ENCODE measurements at places on chromosomes 12 and 14.

DNA sequence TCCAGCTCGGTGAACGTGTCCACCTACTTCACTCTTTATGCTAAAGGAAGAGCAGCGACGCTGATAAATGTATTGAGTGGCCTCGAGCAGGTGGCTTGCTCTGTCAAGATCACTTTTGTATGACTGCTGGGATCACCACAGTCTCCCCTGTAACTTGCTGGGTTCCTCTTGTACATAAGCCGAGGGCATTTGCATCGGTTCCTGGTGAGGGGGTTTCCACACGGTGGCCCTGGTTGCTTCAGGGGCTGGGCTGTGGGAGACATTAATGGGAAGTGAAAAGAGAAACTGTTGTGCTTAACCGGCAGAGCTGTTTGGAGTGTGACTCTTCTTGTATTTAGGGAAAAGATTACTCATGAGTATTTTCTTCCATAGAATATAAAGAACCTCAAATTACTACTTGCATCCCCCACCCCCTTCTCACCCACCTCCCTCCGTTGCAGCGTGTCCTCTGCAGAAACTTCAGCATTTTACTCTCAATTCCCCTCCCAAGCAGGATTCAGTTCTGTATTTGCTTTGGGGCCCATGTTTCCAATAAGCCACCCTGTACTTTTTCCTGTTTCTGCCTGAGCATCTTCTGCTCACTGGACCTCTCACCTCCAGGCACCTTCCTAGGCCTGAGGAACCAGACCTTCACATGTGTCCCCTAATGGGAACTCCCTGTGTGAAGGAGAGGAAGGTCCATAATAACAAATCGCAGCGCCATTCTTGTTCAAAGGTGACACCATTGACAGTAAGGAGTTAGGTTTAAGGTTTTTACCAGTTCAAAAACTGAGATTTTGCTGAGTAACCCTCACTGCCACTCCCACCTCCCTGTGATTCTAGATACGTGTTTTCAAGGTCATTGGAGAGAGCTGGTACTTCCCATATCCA, 187.0 kb downstream of the ETV6 start:
- DNase-seq: no peak

- DNase-seq: no peak
Observed at GRCh38 chr14:89165189-89166181, 251.5 kb downstream of the FOXN3 start.

- peak; percentile 55 for DNase-seq
Observed at GRCh38 chr12:108826807-108827721, 30.3 kb downstream of the SSH1 start.

- DNase-seq: peak; percentile 69
Observed at GRCh38 chr12:8609061-8609570, 3.5 kb downstream of the AICDA start.

DNA sequence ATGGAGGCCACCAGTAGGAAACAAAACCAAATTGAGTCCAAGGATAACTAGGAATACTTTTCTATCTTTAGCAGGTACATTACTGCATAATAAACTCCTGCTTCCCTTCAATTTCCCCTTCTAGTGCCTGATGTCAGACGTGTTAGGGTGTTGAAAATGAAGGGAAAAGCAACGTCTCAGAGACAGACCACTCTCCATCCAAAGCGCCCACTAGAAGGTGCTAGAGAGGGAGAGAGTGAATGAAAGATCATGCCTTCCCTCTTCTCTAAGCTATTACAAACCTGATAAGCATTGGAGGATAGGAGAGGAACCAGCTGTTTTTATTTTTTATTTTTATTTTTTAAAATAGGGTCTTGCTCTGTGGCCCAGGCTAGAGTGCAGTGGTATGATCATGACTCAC, 64.1 kb downstream of the ZNF641 start:
- DNase-seq: no peak

DNA sequence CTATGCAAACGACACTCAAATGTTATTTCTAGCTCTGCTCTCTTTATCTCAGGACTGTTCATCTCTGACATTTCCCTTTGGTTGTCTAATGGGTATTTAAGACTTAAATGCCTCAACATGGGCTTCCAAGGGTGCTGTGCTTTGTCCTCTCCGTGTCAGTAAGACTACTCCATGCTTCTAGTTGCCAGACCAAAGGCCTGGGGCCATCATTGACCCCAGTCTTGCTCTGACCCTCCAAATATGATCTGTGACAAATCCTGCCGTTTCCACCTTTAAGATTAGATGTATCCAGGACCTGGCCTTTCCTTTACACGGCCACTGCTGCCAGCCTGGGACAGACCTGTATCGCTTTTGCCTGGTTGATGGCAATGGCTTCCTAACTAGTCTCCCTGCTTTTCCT, 126.3 kb upstream of the DYRK2 start:
- DNase-seq: no peak

Measured in myocyte (in vitro differentiated cells).